ENCODE measurements at places on chromosomes 16 and 17.

GRCh38 chr16:661184-661821, 6.6 kb upstream of the RHOT2 start:
- no peak for DNase-seq

GRCh38 chr17:72967977-72968585, 124.4 kb downstream of the SLC39A11 start:
- DNase-seq: no peak

DNA sequence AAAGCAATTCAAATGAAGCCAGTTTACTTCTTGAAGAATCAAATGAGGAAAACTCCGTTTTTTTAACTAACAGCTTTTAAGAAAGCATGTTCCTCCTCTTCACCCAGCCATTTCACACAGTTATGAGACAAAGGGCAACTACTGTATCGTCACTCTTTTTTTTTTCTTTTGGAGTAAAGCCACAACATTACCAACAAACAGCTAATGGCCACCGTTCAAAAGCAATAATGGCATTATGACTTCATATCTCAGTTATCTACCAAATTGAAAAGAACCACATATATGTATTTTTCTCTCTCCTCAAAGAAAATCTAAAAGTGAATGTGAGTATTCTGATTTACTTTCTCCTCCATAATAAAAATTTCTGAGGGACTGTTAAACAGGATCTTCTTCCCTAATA, 14.5 kb downstream of the GRB2 start:
- DNase-seq: no peak

- DNase-seq: no peak
Measured at GRCh38 chr17:14756479-14756878, 455.6 kb downstream of the HS3ST3B1 start.

DNA sequence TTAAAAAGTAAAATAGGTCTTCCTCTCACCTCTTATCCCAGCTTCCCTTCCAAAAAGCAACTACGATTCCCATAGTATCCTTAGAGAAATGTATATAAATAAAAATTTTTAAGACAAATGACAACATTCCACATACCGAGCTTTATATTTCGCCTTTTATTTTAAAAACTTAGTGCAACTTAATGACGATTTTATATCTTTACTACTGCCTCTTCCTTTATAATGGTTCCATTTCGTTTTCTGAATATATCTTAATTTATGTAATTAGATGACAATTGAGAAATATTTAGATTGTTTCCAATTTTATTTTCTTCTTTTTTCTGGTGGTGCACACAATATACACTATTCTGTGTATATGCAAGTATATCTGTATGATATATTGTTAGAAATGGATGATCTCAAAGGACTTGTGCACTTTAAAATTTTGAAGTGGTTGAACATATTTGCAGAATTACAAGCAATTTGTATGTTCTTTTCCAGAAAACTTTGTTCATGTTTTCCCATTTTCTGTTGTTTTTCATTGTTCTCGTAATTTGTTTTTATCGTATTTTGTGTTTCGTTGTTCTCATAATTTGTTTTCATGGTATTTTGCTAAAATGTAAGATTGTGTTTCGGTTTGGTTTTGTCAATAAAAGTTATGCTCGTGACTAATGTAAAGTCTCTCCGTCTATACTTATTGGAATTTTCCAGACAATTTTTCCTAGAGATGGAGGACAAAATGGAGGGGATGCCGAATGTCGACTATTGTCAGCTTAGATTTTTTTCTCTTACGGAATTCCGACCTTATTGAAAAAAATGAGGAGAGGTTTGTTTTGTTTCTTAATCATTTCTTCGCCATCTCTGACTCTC, 20.4 kb upstream of the HOXB13 start:
- no peak for DNase-seq

GRCh38 chr16:28596840-28597691, at the start of gene SULT1A2:
Gene SULT1A2, minus strand, starts transcription at chr16:28597050. Its CDS starts 1,120 bp downstream, at chr16:28595930.
- DNase-seq: no peak
